ENCODE measurements at places on chromosomes 1 and 21.

GRCh38 chr1:89146721-89147120 lies 20.8 kb upstream of the GBP2 start:
- no peak for DNase-seq

DNA sequence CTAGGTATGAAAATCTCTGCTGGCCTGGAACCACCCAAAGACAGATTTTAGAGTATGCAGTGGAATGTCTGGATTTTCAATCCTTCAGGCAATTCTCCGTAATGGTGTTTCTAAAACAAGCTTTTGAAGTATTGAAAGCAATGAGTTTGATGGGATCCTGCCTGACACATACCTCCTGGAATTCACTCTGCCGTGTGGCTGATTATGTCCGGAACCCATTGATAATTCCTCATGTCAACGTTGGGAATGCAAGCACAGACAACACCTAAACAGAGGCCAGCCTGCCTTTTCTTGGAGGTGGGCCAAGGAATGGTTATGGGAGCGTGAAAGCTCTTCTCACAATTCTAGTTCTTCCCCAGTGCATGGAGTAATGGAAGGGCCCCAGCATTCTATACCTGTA lies 168.9 kb upstream of the HMCN1 start:
- no peak for DNase-seq

DNA sequence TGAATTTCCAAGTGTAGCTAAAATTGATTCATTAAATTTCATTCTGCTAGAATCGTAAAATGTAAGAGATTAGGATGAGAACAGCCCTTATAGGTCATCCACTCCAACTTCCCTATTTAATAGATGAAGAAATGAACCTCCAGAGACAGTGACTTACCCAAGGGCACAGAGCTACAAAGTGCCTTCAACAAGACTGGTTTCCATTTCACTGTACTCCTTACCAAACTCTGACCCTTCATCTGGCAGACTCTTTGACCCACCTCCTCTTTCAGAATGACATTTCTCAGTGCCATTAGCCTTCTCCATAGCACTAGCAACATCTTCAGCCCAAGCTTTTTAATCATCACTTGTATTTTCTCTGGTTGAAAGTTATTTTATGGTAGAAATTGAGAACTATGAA lies 161.3 kb downstream of the NEK7 start:
- DNase-seq: no peak

DNA sequence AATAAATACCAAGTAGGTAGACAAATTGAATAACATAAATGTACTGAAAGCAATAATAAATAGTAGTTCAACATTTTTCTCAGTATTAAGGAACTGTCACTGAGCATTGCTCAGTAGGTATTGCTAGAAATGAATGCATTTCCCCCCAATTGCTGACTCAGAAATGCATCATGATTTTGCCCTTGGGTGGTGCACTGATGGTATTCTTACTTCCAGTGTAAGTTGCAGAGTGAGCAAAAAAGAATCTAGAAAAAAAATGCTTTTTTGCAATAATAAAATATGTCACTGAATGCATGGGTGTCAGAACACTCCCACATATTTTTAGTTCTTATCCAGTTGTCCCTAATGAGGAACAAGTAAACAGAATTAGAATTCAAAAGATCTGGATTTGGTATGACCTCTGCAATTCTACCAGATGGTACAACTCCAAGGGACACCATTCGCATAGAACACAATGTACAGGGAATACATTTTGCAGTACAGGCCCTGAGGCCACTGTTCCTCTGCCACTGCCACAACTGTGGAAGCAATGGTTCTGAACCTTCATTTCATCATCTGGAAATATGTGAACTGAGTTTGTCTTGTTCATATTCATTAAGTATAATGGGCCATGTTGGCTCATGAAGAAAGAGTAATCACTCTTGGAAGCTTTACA lies 78.0 kb downstream of the ATP6V1G3 start:
- DNase-seq: peak; percentile 63

DNA sequence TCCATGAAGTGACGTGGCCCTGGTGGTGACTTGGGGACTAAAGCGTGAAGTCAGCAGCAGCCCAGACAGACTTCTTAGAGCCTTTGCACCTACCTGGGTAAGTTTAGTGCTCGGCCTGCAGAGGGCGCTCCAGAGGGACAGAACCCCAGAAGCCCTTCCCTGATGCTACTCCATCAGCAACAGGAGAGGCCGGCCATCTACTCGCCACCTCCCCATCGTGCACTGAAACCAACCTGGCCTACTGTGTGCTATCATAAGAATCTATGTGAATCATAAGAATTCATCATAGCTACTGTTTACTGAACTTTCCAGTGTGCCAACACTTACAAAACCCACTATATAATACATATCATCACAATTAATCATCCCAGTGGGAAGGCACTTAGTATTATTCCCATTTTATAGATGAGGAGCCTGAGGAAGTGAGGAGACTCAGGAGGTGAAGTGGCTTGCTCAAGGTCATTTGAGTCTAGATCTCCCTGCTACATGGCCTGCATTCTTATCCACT lies 7.9 kb upstream of the EDN2 start:
- no peak for DNase-seq

DNA sequence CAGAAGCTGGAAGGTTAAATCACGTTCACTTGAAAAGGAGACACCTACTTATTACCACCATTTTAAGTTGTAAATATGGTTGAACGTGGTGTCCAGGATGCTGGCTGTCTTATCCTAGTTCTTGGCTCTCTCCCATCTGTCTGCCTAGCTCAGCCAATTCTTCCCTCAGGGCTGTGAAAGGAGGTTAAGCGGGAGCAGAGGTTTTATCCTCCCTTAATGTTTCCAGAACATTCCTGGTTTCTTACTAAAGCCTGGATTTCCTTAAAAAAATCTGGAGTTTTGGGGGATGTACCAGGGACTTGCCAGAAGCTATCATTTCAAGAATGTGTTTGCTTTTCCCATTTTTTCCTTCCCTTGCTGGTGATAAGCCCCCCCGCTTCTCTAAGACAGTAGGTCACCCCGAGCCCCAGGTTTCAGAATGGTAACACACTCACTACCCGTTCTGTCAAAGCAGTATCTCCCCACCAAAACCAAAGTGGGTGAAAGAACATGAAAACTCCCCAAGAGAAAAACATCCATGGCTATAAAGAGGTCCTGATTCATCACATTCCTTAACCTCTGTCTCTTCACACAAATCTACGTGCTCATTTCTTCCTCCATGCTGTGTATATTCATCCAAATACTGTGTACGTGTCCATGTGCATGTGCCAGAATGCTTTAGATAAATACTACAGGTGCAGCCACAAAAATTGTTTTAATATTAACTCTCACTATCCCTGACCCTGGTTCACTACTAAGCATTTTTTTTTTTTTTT lies 114.7 kb downstream of the MAP3K21 start:
- DNase-seq: no peak

DNA sequence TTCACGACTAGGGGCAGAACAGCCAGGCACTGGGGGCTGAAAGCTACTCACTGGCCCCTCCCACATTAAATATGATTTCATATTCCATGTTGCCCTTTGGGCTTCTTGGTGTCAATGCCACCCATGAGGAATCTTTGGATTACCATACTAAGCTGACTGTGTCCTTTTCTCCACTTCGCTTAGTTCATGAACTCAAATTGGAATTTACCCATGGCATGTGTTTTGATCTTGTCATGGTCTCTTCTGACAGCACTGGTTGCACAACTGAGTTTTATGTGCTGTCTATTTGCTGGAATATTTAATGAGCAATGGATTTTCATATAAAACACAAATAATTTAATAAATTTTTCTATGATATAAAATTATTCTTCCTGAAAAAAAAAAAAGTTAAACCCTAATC lies 59.2 kb downstream of the SERBP1 start:
- no peak for DNase-seq

GRCh38 chr1:167514288-167514687 lies 4.0 kb downstream of the CD247 start:
- no peak for DNase-seq

GRCh38 chr1:186060226-186060625 lies 314.8 kb downstream of the TPR start:
- no peak for DNase-seq

- peak; percentile 34 for DNase-seq
Observed at GRCh38 chr1:150235294-150235851, 539 bp downstream of the ANP32E start.
